Anterior cingulate cortex (tissue), 58 donors: ENCODE measurements at places on chromosomes 11 and 22.

GRCh38 chr11:76315182-76315853, 65.6 kb downstream of the THAP12 start:
- no peak for DNase-seq

- no peak for DNase-seq
These were observed 50.7 kb upstream of the ARHGAP32 start for GRCh38 chr11:129242855-129243254.

GRCh38 chr11:110207123-110207522, 89.3 kb downstream of the RDX start:
- DNase-seq, result no peak

GRCh38 chr11:73389916-73390315, 13.7 kb downstream of the RELT start:
- no peak for DNase-seq

- no peak for DNase-seq
These were observed 280.5 kb downstream of the OPCML start for GRCh38 chr11:133251841-133252240.

GRCh38 chr11:8956860-8957259, 7.4 kb downstream of the TMEM9B start:
- DNase-seq, result no peak

DNA sequence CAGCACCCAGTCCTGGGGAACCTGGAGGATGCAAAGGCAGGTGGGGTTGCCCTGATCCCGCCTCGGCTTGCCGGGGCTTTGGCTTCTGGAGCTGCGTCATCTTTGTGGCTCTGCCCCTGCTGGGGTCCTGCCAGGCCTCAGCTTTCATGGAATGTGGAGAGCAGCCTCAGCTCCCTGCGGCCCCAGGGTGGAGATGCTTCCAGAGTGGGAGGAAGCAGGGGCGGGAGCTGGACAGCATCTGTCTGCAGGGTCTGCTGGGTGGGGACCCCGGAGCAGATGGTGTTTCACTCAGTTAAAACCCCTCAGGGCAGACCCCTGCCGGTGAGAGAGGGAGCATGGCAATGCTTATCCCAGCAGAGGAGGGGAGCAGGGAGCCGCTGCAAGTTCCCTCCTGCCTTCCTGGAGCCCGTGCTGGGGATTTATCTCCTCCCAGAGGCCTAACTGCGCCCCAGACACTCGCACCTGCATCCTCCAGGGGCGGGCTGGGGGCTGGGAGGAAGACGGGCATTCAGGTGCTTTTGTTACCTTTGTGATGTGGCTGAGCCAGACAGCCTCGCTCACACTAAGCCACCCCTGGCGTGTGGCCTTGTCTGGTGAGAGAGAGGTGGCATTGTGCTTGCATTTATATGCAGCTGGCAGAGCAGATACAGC, 15.7 kb downstream of the GRIK4 start:
- DNase-seq, result no peak

GRCh38 chr22:11598492-11599440, 3929.2 kb upstream of the OR11H1 start:
- no peak for DNase-seq

- DNase-seq, result no peak
These were observed 87.4 kb downstream of the GRIA4 start for GRCh38 chr11:105697291-105697690.

DNA sequence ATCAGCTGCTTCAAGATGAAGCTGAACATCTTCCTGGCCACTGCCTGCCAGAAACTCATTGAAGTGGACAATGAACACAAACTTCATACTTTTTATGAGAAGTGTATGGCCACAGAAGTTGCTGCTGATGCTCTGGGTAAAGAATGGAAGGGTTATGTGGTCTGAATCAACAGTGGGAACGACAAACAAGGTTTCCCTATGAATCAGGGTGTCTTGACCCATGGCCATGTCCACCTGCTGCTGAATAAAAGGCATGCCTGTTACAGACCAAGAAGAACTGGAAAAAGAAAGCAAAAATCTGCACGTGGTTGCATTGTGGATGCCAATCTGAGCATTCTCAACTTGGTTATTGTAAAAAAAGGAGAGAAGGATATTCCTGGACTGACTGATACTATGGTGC, 22.2 kb upstream of the BIRC3 start:
- no peak for DNase-seq

DNA sequence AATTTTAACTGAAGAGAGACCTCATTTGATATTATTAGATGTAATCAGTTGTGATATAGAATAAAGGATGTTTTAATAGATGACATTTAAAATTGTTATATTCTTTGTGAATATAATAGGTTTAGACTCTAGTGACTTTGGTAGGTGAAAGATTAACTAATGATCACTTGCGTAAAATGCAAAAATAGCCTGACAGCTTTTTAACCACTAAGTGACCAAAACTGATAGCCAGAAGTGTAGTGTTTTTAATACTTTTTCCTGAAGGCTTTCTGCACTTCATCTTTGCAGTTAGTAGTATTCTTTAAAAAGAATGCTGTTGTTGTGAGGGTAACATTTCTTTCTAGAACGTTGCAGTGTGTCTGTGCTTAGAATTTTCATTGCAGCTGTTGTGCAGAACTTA, 5.1 kb downstream of the CAPRIN1 start:
- no peak for DNase-seq

GRCh38 chr11:1070594-1071462, 3.8 kb upstream of the MUC2 start:
- no peak for DNase-seq

DNA sequence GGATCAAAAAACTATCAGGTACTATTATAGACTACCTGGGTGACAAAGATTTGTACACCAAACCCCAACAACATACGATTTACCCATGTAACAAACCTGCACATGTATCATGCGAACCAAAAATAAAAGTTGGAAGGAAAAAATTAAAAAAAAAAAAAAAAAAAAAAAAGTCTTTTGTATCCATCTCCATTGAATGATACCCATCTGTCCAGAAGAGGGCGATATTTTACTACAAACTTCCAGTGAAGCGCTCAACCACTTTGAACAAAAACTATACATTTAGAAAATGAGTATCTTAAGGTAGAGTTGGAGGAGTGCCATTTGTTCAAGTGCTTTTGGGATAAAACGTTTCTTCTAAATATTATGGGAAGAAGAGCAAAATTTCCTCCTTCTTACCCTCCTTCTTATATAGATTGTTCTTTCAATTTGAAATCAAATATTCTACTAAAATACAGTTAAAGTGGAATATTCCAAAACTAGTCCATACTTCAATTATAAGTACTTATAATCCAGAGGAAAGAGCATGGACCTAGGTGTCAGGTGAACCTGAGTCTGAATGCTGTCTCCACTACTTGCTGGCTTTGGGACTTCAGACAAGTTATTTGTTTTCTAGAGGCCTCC, 23.3 kb downstream of the ARL14EP start:
- DNase-seq, result no peak

GRCh38 chr22:43909708-43910107, 13.9 kb upstream of the PNPLA3 start:
- no peak for DNase-seq

- no peak for DNase-seq
These were observed 50.1 kb downstream of the DDX6 start for GRCh38 chr11:118740892-118741291.

DNA sequence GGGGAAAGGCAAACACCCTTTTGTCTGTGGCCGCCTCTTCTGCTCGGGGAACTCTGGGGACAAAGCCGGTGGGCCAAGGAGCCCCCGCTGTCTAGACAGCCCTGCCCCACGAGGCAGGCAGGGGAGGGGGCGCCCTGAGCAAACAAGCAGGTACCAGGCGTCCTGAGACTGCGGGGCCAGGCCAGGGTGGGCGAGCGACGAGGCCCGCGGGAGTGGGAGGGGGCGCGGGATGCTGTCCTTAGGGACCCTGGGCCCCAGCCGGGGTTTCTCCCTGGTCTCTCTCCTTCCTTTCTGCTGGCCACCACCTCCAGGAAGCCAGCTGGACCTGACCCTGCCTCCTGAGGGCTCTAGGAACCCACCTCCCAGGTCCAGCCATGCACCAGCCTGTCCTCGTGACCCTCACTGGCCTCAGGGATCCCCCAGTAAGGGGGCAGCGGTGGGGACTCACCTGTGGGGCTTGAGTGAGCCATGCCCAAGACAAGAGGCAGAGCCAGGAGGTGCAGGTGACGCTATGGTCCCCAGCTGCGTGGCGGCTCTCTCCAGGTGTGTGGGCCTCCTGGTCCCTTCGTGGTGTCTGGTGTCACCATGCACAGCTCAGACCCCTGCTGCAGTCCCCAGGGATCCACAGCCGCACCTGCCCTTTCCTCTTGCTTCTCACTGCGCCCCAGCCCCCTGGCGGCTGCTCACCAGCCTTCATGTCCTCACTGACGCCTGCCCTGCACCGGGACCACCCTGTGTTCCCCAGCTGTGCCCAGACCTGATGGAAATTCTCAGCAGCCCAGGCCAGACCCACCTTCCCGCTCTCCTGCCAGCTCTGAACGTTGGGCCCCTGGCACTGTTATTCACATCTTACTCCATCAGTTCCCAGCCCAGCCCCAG, 26.5 kb upstream of the MUC5AC start:
- no peak for DNase-seq

DNA sequence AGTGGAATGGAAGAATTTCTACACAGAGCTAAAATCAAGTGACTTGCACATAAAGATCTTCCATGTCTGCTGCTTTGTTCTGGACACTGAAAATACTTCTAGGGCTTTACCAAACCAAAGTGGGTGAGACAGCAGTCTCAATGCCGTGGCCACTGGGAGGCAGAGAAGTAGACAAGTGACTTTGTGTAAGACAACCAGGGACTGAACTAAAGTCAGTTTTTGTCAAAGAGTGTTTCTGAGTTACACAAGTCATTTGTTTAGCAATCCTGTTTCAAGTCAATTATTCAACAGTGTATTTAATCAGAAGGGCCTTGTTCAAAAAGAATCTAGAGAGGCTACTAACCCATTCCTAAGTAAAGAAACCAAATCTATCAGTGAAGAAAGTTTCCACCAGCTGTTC, 46.6 kb downstream of the TCP11L1 start:
- no peak for DNase-seq

DNA sequence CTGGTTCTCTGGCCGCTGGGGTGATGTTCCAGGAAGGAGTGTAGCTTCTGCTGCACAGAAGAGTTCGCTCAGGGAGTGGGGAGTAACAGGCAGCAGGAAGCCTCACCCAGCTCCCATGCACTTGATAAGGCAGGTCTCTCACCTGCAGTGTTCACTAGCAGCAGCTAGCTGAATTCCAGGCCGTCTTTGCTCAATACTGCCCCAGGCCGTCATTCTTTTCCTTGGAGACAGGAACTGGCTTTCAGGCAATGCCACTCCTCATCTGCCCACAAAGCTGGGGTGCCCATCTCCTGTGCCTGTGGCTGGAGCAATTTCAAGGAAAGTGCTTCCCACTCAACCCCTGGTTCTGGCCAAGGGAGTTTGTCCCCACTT, 66.1 kb downstream of the ARHGAP42 start:
- DNase-seq, result no peak

GRCh38 chr11:134664447-134665187, 252.6 kb upstream of the B3GAT1 start:
- no peak for DNase-seq

DNA sequence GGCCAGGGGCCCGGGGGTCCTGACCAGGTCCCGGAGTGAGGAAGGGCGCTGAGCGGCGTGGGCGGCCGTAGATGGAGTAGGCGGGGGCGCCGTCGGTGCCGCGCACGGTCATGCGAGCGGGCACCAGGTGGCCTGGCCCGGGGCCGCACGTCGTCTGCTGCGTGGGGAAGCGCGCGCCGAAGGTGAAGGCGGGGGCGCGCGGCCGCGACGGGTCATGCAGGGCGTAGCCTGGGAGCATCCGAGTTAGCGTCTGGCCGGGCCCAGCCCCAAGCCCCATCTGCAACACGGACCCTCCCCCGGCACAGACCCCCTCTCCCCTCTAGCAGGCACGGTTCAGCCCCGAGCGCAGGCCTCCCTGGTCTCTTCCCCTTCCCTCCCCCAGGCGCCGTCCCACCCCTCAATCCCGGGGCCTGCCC, 1.7 kb upstream of the TYMP start:
- DNase-seq, result no peak

DNA sequence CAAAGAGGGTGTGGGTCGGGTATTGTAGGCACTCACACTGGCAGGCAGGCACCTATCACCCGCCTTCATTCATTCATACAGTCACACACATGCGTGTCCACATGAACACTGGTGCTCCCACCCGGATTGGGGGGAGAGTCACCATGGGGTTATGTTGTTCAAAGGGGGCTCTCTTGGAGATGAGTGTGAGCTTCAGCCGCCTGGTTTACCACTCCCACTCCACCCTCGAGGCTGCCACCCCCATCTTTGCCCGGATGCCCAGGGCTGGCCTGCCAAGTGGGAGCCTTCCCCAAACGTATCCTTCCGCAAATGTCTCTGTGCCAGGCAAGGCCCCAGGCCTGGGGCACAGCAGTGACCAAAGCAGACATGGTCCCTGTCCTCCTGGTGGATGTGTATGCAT, 22.6 kb downstream of the MRGPRD start:
- DNase-seq, result no peak

DNA sequence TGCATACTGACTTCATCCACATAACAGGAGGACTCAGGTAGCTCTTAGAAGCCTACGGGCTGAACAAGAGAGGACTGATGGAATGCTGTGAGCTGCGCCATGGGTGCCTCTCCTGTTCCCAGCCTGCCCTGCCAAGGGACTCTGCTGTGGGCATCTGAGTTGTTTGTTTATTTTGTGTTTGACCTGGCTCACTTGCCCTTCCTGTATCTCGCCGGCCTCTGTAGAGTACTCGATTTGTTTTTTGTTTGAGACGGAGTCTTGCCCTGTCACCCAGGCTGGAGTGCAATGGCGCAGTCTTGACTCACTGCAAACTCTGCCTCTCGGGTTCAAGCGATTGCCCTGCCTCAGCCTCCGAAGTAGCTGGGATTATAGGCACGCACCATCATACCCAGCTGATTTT, 1.8 kb downstream of the TTC38 start:
- DNase-seq, result no peak

- DNase-seq, result no peak
These were observed 4.2 kb downstream of the TCN2 start for GRCh38 chr22:30611197-30611596.

DNA sequence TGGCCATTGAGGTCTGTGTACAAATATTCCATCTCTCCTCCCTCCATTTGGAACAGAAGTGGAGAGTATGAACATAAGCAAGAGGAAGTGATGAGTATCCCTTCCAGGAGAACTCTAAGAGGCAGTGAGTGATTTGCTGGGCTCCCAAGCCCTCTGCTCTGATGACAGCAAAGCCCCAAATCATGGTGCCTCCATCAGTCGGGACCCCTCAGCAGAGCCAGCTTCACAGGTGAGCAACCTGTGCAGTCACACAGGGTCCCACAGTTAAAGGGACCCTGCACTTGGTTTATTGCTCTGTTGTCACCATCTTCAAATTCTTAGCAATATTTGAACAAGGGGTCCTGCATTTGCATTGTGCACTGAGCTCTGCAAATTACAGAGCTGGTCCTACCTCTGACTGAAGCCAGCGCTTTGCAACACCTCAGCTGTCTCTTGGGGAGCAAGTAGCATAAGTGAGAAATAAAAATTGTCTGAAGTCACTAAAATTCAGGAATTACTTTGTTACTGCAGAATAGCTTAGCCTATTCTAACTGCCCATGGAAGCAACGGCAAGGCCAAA, 466.4 kb downstream of the MN1 start:
- DNase-seq, result no peak

GRCh38 chr11:66970807-66971442, 4.2 kb upstream of the C11orf86 start:
- no peak for DNase-seq

GRCh38 chr11:45922425-45923082, at the start of gene LARGE2:
Gene LARGE2, plus strand, starts transcription at chr11:45922656. Its CDS starts 227 bp downstream, at chr11:45922883.
- DNase-seq, result no peak

- DNase-seq, result no peak
These were observed 233.4 kb downstream of the LRRC4C start for GRCh38 chr11:41225856-41226633.

- no peak for DNase-seq
These were observed 40.4 kb upstream of the AMPD3 start for GRCh38 chr11:10414659-10415058.
